ENCODE measurements at places on chromosomes 1 and 21.

- H3K4me1 ChIP-seq, result peaks cover 10% of the 10 kb centered on the region
- no peaks in the 10 kb centered on the region for H3K27me3 ChIP-seq
- no peaks in the 10 kb centered on the region for H3K36me3 ChIP-seq
- no peak overlapping the region for H3K4me3 ChIP-seq
These were observed 5.0 kb upstream of the EFCAB14 start for GRCh38 chr1:46723901-46724300.

- DNase-seq, result no peak
- H3K4me3 ChIP-seq, result no peak overlapping the region
- no peaks in the 10 kb centered on the region for H3K36me3 ChIP-seq
- no peaks in the 10 kb centered on the region for H3K4me1 ChIP-seq
These were observed 176.4 kb upstream of the PALMD start for GRCh38 chr1:99469550-99469971.

DNA sequence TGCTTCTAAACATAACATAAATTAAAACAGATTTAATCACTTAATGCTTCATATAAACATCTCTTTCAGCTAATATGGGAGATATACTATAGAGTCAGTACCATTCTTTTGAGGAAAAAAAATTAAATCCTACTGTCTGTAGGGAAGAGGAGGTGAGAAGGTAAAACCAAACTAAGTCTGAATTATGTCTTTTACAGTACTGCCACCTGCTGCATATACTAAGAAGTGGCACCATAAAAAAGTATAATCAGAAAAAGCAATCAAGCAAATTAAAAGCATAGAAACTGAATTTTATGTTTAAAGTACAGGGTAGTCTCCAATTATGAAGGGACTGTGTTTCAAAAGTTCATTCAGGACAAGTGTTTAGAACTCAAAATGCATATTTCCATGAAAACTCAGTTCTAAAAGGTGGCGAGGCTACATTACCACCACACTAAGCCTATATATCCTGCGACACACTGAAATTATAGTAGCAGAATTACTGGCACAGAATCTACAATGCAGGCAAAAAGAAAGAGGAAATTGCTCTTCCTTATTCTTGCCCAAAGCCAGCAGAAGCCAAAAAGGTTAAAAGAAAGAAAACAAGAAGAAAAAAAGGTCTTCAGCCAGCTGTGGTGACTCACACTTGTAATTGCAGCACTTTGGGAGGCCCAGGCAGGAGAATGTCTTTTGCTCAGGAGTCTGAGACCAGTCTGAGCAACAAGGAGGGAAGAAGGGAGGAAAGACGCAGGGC lies 9.0 kb downstream of the NSL1 start:
- peaks cover 74% of the 10 kb centered on the region for H3K36me3 ChIP-seq
- H3K4me1 ChIP-seq, result no peaks in the 10 kb centered on the region
- H3K4me3 ChIP-seq, result no peak overlapping the region
- no peaks in the 10 kb centered on the region for H3K27me3 ChIP-seq
- no peak overlapping the region for H3K27ac ChIP-seq
- DNase-seq, result no peak

DNA sequence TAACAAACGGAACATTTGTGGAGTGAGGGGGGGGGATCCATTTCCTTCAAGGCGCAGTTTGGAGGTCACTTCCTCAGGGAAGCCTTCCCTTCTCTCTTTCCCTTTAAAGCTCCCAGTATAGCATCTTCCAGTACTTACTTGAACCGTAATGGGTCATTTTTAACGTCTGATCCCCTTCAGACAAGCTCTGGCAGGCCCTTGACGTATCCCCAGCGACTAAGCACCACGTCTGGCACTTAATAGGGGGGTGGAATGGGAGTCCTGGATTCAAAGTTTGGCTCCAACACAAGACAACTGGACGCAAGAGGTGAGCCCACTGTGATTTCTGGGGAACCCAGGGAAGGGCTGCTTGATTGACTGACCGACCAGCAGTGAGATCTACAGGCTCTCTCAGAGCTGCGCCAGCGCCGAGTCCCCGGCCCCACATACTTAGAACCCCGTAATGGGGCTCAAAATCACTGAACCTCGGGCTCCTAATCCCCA lies 441 bp downstream of the YARS1 start:
- no peaks in the 10 kb centered on the region for H3K27me3 ChIP-seq
- peaks cover 4% of the 10 kb centered on the region for H3K36me3 ChIP-seq

DNA sequence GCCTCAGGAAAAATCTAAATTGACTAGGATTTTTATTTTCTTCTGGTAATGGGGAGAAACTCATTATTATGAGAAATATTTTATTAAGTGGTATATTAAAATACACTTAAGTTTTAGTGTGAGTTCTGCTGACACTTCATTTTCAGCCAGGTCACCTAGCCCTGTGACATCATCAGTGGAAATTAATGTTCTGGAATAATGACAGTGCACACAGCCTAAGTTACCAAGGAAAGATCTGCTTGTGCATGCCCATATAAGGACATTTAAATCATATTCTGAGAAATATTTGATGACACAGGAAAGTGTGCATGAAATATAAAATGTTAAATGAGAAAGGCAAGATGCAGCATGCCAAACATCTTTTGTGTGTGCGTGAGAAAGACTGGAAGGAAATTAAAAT lies 102.0 kb downstream of the KIF14 start:
- H3K27me3 ChIP-seq, result no peaks in the 10 kb centered on the region
- H3K27ac ChIP-seq, result no peak overlapping the region
- H3K4me3 ChIP-seq, result no peak overlapping the region
- H3K36me3 ChIP-seq, result no peaks in the 10 kb centered on the region
- no peaks in the 10 kb centered on the region for H3K4me1 ChIP-seq

Measured in esophagus squamous epithelium (tissue), 5 donors.